ENCODE measurements at places on chromosomes 1 and 21.

DNA sequence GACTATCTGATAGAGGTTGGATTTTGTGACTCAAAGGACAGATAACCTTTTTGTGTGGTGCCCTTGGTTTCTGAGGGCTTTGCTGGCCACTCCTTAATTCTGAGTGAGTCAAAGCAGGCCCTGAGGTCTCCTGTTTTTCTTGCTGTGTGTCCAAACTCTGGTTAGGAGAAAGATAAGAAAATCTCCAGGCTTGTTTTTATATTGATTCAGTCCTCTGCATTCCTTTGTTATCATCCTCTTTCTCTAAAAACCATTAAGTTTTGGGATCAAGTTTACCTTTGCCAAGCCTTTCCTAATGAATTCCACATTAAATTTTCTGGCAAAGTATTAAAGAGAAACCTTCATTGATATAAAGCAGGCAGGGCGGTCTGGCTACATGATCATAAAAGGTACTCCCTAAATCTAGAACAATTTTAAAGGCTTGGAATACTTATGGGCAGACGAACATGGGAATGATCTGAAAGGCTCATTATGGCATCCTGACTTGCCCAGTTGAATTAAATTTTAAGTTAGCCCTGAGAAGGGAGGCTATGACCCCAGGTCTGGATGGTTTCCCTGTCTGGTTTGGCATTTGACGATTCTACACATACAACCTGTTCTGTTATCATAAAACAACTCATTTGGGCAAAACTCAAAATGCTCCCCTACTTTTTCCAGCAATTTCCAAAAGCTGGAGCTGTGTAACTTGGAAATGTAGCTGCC lies 20.8 kb downstream of the ZBTB8B start:
- DNase-seq = no peak

DNA sequence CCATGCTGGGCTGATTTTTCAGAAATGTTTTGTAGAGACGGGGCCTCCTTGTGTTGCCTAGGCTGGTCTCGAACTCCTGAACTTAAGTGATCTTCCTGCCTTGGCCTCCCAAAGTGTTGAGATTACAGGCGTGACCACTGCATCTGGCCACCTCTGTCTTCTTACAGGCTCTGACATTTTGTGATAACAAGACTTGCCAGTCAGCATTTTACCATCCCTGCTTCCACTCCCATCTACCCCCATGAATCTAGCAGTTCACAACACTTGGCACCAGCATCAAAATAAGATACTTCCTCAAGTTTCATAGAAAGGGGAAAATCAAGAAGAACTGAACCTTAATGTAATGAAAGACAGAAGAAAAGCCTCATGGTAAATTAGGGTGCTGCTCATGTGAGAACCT lies 32.4 kb downstream of the SLC35F3 start:
- no peak for DNase-seq

GRCh38 chr1:94336991-94337390 lies 81.2 kb upstream of the ABCD3 start:
- DNase-seq = no peak

DNA sequence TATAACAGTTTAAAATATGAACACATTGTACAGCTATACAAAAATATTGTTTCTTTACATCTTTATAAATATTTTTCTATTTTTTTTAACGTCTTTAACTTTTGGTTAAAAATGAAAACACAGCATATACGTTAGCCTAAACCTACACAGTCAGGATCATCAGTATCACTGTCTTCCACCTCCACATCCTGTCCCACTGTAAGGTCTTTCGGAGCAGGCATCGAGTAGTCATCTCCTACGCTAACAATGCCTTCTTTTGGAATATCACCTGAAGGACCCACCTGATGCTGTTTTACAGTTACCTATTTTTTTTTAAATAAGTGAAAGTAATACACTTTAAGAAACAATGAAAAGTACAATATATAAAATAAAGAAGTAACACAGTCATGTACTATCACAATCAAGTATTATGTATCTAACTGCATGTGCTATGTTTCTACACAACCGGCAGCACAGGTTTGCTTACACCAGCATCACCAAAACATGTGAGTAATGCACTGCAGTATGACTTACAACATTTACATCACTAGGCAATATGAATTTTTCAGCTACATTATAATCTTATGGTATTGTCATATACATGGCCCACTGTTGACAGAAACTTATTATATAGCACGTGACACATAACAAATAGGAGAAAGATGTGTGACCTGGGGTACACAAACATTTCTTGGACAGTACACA lies 254.4 kb downstream of the AKT3 start:
- DNase-seq = peak; percentile 68

DNA sequence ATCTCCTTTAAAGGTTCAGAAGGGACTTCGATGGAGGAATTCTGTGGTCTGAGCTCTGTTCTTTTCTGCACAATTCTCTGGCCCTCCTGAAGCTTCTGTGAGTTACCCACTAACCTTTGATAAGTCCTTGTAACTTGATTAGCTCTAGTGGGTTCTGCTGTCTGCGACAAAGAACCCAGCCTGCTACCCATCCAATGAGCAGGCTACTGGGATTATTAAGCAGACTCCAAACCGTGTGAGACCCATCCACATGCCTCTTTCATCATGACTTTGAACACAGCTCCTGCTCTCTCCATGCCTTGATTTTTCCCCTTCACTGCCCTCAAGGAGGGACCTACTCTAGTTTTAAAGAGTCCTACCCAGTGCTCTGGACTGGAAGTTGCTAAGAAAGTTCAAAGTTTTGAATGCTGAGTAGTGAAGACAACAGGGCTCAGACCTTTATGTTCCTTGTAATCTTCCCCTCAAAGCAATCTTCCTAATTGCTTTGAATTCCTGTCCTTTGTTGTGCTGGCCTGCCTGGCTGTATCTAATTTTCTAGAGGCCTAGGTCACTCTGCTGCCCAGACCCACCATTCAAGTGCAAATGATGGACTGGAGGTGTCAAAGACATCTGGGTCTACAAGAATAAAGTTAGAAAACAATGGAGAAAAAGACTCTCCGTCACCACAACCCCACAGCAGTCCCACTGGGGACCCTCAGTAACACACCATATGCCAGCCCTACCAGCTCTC lies 146.9 kb downstream of the RHOU start:
- DNase-seq = no peak

DNA sequence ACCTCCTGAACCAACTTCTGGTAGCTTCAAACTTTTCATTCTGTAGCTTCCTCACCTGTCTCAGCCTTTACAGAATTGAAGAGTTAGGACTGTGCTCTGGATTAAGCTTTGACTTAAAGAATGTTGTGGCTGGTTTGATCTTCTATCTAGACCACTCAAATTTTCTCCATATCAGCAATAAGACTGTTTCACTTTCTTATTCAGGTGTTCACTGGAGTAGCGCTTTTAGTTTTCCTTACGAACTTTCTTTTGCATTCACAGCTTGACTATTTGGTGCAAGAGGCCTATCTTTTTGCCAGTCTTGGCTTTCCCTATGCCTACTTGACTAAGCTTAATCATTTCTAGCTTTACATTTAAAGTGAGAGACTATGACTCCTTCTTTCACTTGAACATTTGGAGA lies 31.5 kb downstream of the FGGY start:
- DNase-seq = peak; percentile 48

- no peak for DNase-seq
Observed at GRCh38 chr1:81832573-81832972, 31.8 kb downstream of the ADGRL2 start.

GRCh38 chr1:117014209-117014608 lies 12.6 kb downstream of the CD101 start:
- DNase-seq = peak; percentile 52

DNA sequence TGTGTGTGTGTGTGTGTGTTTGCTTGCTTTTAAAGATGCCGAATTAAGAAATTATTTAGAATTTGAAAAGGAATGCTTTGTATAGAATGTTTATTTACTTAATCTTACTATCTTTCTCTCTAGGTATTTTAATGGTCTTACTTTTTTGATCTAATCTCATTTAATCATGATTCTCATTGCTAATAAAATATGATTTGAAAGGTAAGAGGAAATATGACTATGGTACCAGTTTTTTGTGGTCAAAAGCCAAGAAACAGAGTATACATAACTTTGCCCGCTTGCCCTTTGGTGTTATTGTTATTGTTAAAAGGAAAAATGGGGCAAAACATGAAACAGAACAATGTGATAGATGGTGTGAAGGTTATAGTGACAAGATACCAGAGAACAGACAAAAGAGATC lies 74.6 kb downstream of the RPS6KC1 start:
- no peak for DNase-seq

- no peak for DNase-seq
Observed at GRCh38 chr1:69479734-69480133, 88.0 kb upstream of the LRRC7 start.

DNA sequence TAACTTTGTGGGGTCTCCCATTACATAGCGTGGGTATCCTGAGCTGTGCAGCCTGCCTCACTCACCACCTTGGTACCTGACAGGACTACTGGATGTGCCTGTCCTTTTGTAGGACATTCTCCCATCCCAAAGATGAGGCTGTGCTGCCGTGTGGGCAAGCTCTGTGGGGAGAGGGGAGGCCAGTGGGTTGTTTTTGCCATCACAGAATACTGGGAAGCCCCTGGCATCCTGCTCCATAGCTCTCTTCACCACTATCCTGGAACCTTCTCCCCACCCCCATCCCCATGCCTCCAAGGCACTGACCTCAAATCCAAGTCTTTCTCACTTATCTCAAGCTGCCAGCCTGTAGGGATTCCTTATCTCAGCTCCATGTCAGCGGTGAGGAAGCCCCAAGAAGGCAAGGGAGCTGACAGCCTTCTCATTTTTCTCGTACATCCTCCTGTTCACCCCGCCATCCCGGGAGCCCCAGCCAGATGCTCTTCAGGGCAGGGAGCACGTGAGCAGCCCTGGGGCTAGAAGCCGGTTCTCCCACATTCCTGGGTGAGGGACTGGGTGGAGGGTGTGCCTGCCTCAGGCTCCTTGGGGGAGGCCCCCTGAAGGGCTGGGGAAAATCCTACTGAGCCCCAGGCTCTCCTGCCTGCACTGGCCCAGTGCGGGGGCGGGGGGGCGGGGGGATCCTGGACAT lies 2.4 kb upstream of the ELF3 start:
- DNase-seq = no peak

DNA sequence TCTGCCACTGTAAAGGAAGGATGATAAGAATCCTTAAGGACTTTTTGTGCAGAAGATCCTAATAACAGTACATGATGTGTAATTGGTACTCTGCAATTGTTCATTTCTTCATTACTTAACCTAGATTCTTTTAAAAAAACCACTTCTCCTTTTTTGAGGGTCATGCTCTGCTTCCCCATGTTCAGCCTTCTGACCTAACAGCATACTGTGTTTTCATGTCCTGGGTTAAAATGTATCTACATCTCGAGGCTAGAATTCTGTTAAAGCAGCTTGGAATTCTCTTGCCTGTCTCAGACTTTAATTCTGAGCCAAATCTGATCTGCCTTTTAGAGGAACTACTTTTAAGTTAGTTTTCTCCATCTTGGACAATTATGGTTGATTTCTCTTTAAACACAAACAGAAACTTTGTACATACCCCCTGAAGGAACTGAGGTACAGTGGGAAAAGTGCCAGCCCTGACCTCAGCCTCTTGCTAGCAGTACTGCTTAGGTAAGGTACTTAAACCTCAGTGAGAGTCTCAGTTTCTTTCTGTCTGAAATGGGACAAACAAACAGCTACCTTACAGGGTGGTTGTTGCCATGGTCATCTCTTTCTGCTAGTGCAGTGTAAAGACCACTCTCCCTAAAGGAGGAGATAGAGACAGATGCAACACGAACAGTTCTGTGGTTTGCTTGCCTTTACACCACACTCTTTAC lies 103.2 kb upstream of the DYNLT5 start:
- no peak for DNase-seq

- DNase-seq = no peak
Observed at GRCh38 chr1:50684185-50684584, 260.9 kb upstream of the DMRTA2 start.

DNA sequence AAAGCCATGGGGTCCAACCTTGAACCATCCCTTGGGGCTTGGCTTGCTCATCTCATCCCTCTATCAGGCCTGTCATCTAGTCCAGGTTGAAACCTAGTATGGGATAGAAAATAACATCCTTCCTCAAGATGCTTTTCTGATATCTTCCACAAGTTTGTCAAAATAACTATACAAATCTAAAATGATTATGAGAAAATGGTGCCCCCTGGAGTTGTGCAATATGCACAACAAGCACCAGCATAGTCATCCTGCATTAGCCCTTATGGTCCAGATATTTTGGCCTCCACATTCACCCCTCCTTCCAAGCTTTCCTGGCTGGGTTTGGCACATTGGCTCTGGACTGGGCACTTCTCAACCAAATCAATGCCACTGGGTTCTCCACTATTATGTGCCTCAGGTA lies 101.2 kb downstream of the TBX19 start:
- no peak for DNase-seq

GRCh38 chr1:200512191-200512590 lies 102.4 kb upstream of the ZNF281 start:
- DNase-seq = no peak

DNA sequence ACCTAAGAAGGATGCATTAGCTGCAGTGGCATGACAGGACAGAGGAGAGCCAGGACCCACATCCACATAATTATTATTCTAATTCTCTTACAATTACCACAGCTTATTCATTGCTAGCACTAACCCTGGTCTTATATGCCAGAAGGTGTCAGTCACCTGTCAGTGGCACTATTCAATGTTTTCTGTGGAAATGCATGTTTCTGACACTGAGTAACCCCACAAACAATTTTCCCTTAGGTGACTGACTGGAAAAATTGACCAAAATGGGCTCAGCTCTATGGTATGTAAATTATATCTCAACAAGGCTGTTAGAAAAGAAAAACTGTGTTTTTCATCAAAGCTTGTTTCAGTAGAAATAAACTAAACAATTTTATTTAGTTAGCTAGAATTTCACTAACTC lies 117.9 kb upstream of the KRTAP19-8 start:
- DNase-seq = no peak

DNA sequence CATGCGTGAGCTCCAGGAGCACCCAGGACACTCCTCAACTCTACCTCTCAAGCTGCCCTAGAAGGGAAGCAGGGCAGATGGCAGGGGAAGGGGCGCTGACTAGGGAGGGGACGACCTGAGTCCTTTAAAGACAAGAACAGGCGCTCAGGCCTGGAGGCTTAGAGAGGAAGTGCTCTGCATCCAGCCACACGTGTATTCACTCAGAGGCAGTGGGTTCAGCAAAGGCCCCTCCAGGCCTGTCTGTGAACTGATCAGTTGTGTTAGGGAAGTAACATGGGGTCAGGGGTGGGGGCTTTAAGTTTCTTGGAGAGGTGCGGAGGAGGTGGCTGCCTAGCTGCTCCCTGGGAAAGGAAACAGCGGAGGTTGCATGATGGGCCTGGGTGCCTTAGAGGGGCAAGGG lies 37.1 kb upstream of the ARF1 start:
- no peak for DNase-seq

- DNase-seq = no peak
Observed at GRCh38 chr1:207804721-207805468, 53.0 kb downstream of the CD46 start.

- no peak for DNase-seq
Observed at GRCh38 chr1:15915991-15916390, 59.9 kb downstream of the ZBTB17 start.

Data from activated CD4-positive, alpha-beta T cell treated with anti-CD3 and anti-CD28 coated beads, Interleukin-10, Interleukin-2, amounts not matched to agents 100 ng/mL and 50 ng/mL, durations not matched to agents 16 hours and 8 hours (primary cell).